ENCODE measurements at places on chromosomes 12 and 14.

DNA sequence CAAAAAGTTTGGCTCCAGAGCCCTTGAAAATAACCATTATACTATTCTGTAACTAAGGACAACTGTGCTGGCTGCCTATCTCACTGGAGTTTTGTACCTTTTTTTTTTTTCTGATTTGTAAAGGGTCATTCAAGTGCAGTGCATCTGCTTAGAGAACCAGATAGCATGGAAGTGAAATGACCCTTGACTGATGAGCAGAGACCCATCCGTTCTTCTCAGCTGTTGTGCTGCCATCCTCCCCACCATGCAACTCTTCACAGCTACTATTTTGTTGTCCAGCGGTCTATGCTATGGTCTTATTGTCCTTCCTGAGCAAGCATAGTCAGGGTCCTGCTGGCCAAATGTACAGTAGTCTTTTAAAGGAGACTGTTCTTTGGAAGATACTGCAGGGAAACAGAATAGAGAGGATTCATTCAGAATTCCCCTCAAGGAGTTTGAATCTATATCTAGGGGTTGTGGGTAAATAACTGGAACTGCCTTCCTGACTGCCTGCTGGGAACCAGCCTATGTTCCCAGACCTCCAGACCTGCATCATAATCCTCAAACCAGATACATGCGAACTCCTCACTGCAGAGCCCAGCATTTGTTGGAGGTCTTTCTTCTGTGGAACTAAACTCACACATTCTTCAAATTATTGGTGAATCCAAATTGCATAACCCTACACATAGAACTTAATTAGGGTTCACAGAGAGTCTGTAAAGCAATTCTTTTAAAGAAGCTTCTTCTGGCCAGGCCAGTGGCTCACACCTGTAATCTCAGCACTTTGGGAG, 41.1 kb downstream of the GPR19 start:
- ATAC-seq = no peak

DNA sequence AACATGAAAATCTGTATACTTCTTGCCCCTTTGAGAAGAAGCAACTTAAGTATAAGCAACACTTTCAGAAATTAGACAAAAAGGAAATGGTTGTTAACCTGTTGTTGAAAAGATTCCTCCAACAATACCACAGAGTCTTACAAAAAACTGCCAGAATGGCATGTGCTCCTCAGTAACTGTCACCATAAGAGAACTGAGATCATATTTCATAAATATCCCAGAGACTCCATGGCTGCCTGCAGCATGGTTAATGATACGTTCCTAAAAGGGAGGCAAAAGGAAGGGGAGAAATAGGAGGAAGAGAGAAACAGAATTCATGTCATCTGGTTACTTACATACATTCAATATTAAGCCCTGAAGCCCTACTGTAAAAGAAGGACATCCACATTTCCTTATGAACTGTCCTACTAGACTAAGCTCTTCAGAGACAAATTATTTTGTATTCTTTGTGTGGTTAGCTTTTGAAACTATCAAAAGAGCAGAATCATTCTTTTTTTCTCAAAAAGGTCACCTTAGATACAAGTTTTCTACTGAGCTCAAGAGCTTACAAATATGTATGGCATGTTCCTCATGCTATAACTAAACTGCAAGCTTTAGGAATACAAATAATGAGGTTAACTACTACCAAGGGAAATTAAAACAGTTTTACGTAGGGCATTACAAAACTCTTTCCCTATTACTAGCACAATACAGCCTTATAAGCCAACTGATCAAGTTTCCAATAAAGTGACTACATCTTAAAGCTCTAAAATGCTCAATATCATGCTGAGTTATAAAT, 37.8 kb downstream of the ERGIC2 start:
- ATAC-seq = no peak

DNA sequence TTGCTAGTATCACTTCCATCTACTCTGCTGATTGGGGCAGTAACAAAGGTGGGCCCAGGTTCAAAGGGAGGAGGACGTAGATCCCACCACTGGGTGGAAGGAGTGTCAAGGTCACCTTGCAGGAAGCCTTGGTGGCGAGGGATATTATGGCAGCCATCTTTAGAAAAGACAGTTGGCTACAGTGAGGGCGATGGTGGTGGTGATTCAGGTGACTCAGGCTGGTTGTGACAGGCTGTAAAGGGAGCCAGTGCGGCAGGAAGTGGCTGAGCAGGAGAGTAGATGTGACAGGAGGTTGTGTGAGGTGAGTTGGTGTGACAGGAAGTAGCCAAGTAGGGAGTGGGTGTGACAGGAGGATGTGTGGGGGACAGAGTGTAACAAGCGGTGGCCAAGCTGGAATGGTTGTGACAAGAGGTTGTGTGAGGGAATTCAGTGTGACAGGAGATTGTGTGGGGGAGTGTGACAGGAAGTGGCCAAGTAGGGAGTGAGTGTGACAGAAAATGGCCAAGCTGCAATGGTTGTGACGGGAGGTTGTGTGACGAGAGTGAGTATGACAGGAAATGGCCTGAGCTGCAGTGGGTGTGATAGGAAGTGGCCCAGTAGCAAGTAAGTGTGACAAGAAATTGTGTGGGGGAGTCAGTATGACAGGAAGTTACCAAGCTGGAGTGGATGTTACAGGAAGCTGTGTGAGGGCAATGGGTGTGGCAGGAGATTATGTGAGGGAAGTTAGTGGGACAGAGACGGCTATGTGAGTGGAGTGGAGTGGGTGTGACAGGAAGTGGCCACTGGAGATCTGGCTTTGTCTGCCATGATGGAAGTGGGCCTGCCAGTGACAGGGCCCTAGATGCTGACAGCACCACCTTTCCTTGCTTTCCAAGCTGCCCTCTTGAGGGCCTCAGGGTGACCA, 136.5 kb upstream of the MYL2 start:
- ATAC-seq = no peak

- ATAC-seq = no peak
Observed at GRCh38 chr14:85250414-85251189, 279.3 kb upstream of the FLRT2 start.

DNA sequence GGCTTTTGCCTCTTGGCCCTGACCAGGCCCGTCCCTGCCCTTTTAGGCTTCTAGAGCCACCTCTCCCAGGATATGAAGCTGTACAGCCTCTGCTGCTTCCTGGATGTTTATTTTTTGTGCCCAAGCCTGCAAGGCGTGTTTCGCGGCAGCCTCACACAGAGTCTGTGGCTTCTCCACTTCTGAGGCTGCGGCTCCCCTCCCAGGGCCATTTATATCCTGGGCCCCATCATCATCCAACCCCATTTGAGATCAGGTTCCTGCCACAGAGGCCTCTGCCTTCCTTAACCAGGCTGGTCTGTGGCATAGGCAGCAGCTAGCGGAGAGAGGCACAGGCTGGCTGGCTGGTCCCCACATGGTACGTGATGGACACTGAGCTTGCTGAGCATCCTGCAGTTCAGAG, 114.1 kb upstream of the PWP1 start:
- no peak for ATAC-seq

- peak; percentile 14 for ATAC-seq
Observed at GRCh38 chr14:81400202-81400678, at the start of gene STON2. STON2 (minus strand) TSS chr14:81400324; CDS start chr14:81398382, 1,942 bp downstream.

- ATAC-seq = peak; percentile 23
Observed at GRCh38 chr12:121800694-121801594, 2.9 kb upstream of the SETD1B start.

DNA sequence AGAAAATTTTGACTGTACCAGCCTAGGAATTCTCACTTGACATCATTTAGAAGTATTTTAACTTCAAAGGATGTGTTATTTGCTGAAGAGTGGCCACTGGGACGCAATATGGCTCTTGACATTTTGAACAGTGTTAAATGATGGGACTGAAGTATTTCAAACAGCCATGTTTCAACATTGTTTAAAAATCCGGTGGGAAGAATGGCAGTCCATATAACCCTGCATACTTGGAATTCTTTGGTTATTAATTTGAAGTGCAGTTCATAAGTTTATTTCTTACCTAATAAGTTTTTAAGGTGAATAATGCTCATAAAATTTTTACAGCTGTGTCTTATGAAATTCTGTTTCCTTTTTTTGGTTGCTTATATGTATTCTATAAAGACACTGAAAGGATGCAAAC, 8.3 kb downstream of the TMTC2 start:
- ATAC-seq = no peak

Data from gastroesophageal sphincter (tissue), 4 donors.